ENCODE measurements at places on chromosomes 1 and 21.

- DNase-seq, result no peak
Measured at GRCh38 chr1:193588311-193589082, 402.1 kb upstream of the B3GALT2 start.

- no peak for DNase-seq
Measured at GRCh38 chr1:119940697-119941096, 44.4 kb upstream of the ADAM30 start.

DNA sequence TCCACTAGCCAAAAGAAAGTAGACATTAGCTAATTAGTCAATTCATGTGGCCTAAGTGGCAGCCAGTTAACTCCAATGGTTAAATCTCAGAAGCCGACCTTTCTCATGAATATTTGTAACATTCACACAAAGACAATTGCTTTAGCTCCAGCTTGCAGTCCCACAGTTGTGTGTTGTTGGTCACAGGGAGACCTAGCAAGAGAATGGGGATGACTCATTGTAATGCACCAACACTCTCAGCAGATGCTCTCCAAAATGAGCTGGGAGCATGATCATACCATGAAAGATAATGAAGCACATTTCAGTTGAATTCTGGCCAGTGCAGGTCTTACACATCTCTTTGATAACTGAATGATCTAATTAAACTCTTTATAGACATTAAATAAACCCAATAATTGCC, 160.4 kb downstream of the HLX start:
- DNase-seq, result no peak

DNA sequence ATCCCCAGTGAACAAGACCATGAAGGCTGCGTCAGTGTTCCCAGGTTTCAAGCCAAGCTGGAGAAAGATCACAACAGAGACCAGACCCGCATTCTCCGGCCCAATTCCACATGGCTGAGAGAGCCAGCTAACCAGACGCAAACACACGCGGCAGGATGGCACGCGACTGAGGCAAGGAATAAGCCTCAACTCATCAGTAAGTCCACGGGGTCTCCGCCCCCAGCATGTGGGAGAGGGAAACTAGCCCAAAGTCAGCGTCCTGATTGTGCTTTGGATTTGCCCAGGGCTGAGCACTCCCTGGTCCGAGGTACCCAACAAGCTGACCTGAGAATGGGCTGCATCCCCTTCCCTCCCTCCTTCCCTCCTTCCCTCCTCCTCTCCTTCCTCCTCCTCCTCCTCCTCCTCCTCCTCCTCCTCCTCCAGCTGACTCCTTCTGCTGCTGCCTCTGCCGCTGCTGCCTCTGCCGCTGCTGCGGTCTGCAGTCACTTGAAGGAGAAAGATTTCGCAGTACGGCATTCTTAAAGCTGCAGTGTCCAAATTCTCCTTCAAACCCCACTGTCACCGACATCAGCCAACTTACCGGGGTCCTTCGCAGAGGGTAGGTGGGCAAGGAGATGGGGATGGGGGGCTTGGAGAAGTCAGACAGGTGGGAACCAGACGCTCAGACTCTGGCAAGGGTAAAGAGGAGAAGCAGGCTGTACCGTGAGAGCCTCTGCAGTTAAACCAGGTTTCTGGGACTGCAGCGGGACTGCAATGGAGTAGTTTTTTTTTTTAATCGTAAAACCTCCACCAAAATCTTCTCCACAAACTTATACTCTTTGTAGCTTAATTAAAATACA, 33.0 kb upstream of the H6PD start:
- no peak for DNase-seq

GRCh38 chr1:246711548-246712003, 12.6 kb upstream of the SCCPDH start:
- DNase-seq, result no peak

- no peak for DNase-seq
Measured at GRCh38 chr21:16570171-16570570, 840.4 kb downstream of the USP25 start.

GRCh38 chr1:228161866-228162265, 3.7 kb upstream of the IBA57 start:
- no peak for DNase-seq

DNA sequence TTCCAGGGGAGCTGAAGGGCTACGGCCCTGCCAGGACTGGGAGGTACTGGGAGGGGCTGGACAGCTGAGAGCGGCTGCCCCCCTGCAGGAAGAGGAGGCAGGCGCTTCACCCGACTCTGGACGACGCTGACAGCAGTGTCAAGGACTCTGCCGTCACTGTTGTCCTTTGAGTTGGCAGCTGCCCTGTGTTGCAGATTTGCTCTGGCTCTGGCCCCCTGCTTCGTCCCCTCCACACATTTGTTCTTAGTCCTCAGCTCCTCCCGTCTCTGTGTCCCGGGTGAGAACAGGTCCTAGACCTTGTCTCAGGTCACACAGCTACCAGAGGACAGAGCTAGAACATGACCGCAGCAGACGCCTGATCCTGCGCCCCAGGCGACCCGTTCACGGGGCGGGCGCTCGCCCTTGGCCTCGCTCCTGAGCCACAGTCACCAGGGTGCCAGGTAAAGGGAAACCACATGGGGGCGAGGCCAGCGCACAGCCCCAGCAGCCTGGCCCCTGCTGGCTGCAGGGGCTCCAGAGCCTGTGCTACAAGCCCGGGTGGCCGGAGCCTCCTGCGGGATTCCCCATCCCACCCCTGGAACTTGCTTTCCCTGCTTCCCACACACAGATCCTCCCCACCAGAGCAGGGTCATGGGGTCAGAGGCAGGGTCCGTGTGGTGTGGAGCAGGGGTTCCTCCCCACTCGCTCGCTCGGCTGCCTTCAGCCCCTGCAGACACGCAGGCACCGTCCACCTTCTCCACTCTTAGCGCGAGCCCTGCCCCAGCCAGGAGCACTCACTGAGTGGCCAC, 10.7 kb upstream of the NPHP4 start:
- no peak for DNase-seq

DNA sequence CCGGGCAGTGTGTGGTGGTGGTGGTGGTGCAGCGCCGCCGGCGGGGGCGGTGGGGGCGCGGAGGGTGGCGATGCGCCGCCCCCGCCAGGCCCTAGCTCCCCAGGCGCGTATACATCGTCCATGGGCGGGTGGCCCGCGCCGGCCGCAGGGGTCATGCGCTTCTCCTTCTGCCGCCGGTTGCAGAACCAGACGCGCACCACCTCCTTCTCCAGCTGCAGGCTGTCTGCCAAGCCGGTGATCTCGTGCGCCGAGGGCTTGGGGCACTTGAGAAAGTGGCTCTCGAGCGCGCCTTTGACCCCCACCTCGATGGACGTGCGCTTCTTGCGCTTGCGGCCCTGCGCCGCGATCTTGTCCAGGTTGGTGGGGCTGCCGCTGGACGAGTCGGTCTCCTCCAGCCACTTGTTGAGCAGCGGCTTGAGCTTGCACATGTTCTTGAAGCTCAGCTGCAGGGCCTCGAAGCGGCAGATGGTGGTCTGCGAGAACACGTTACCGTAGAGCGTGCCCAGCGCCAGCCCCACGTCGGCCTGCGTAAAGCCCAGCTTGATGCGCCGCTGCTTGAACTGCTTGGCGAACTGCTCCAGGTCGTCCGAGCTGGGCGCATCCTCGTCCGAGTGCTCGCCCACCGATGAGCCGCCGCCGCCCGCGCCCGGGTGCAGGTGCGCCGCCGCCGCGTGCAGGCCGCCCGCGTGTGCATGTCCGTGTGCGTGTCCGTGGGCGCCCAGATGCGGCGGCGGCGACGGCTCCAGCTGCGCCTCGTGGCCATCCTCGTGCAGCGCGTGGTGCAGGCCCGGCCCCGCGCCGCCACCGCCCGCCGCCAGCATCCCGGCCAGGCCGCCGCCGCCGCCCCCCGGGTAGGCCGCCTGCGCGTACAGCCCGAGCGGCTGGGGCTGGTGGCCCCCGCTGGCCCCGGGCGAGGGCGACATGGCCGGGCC, 926 bp downstream of the POU3F1 start:
- DNase-seq, result no peak

DNA sequence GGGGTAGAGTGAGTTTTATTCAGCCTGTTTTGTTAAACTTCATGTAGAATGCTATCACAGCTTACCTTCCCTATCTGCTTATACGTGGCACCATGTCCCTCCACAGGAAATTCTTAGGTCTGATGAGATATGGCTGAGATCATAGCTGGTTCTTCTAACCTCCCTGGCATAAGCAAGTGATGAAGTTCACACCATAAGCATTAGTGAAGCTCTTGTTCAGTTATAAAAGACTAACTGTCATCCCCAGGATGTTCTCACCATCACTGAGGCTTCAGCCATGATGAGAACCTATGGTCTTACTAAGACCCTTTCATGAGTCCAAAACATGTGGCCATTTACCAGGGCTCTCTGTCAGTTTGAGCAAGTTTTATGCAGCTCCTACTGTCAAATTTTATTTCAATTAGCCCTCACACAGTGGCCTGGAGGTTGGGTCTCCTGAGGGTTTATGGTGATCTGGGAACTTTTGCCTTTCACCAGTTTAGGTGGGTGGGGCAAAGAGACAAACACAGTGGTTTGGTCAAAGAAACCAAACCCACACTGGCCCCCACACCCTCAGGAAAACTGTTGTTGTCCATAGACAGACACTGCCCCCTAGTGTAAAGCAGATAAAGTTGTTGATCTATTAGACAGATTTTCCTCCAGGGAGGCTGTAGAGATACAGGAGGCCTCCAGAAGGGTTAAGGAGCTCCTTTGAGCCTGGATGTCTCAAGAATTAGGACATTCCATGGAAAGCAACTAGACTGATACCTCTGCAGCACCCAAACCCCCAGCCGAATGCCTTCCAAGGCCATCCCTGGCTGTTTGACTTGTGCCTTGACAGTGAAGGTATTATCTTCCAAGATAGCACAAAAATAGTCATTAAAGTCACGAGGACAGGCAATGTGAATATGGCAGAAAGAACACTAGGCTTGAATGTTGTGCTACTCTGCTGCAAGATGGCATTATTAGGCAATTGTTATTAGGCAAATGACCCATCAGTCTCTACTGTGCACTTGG, 5.0 kb downstream of the SLC22A15 start:
- DNase-seq, result no peak

DNA sequence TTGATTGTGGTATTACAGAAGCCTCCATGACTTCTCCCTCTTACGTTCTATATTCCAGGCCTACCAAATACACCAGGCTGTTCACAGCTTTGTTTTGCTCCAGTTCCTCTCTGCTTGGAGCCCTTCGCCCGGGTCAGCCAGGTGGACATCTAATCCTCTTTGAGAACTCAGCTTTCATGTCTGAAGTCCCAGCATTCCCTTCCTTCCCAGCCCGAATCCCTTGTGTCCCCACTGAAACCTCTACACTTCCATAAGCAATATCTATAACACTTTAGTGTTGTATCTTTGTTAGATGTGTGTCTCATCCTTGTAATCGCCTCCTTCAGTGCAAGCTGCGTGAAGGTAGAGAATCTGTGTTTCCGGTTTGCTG, 1.9 kb downstream of the RNF11 start:
- no peak for DNase-seq

- no peak for DNase-seq
Measured at GRCh38 chr1:15959827-15960446, 16.0 kb downstream of the ZBTB17 start.

DNA sequence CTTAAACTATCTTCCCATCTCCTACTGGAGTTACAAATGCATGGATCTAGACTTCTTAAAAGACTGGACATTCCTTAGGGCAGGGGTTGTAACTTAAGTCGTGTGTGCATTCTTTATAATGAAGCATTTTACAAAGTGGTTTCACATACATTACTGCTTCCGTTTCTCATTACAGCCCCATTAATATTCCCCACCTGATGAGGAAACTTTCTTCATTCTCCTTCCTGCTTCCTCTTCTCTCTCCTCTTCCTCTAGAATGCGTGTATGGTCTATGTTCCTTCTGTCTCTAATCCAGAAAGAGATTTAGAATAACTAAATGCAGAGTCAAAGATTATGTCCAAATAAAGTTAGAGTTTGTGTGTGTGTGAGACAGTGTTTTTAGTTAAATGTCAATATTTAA, 1.8 kb upstream of the CAP1 start:
- DNase-seq, result no peak

GRCh38 chr1:112040891-112041740, 51.6 kb upstream of the KCND3 start:
- no peak for DNase-seq

GRCh38 chr1:53657891-53658396, 81.0 kb downstream of the GLIS1 start:
- DNase-seq, result no peak

DNA sequence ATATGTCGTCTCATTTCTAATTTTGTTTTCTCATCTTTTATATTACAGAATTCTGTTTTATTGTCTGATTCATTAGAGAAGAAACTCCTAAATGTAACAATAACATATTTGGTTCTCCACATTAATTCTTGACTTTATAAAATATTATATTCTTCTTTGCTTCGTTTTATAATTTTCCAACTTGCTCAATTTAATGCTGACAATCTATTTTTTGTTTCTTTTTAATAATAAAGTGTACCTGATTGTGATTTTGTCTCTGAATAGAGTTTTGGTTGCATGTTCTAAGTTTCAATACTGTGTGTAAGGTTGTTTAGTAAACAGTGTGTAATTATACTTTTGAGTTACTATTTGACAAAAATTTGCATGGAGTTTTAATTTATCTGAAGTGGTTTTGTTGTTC, 131.0 kb upstream of the C1orf105 start:
- DNase-seq, result no peak

- no peak for DNase-seq
Measured at GRCh38 chr1:206909161-206909882, 12.1 kb downstream of the IL24 start.

DNA sequence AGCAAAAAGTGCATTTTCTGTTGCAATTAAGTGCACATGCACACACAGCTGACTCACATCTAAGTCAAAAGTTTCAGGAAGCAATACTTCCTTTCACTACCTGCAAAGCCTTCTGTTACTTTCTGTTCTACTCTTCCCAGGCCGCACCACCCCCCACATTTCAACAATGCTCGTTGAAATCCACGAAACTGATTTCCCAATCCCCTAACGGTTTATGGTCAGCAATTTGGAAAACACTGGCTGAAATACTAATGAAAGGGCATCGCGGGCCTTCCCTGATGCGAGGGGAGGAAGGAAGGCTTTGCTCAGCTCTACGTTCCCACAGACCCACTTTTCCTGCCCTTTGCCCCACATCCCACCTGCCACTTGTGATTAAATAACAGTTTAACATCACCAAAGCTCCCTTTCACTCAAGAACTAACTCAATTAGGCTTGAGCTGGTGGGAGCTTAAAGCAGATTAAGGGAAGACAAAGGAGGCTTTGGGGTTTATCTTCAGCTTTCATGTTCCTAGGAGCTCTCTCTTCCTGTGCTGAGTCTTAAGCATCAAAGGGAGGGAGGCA, 243.2 kb upstream of the RAB4A start:
- no peak for DNase-seq

Measured in stimulated activated CD8-positive, alpha-beta memory T cell treated with anti-CD3 and anti-CD28 coated beads, Interleukin-15, amount 100 ng/mL, for 1 hour (primary cell).